RWPE2 (cell line): ENCODE measurements at places on chromosomes 2 and 18.

- no peaks in the 10 kb centered on the region for H3K36me3 ChIP-seq
- H3K4me1 ChIP-seq = peaks cover 12% of the 10 kb centered on the region
- no peak overlapping the region for H3K4me3 ChIP-seq
- DNase-seq = no peak
Measured at GRCh38 chr2:105919826-105920225, 175.1 kb downstream of the NCK2 start.

DNA sequence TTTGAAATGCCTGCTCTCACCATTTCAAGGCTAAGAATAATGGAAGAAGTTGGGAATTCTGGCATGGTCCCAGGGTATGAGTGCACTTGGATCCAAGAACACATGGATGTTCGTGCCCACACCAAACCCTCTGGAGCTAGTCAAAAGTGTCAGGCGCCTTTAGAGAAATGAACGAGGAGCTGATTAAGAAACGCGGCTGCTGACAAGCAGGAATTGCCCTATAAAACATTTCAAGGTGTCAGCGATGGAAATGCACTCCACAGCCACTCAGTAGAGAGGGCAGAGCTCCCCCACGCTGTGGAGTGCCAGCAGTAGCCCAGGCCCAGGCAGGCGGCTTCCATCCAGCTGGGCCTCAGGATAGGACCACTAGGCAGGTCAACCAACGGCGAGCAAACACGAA is 213.7 kb downstream of the TTC32 start:
- no peak for DNase-seq
- H3K4me1 ChIP-seq = no peaks in the 10 kb centered on the region
- H3K27me3 ChIP-seq = no peaks in the 10 kb centered on the region
- H3K36me3 ChIP-seq = no peaks in the 10 kb centered on the region
- H3K27ac ChIP-seq = no peak overlapping the region

DNA sequence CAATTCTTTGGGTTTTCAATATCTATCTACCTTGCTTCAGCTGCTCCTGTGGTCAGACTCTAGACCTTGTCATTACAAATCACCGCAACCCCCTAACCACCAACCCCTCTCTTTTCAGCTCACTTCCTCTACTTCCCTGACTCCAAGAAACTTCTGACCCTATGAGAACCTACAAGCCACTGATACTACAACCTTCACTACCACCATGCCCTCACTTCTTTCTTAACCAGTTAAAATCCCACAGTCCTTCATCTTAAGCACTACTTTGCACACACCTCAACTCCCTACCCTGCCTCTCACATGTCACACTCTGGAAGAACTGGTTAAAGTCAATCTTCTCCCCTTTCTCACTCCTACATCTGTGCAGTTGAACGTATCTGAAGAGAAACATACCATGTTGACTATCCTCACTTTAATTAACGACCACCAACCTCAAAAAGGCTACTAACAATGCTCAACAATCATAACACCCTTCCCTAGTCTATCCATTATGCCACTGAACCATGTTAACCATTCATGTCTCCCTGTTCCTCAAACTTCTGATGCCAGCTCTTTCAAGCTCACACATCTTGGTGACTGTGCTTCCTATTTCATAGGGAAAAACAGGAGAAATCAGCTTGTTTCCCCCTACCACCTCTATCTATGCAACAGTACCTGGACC is 12.6 kb downstream of the EIF2AK3 start:
- DNase-seq = no peak
- H3K4me3 ChIP-seq = no peak overlapping the region
- peaks cover 20% of the 10 kb centered on the region for H3K4me1 ChIP-seq
- peaks cover 24% of the 10 kb centered on the region for H3K36me3 ChIP-seq

GRCh38 chr2:121400201-121400600 is 115.2 kb upstream of the TFCP2L1 start:
- no peaks in the 10 kb centered on the region for H3K27me3 ChIP-seq
- no peaks in the 10 kb centered on the region for H3K4me1 ChIP-seq
- no peak for DNase-seq
- no peak overlapping the region for H3K27ac ChIP-seq

DNA sequence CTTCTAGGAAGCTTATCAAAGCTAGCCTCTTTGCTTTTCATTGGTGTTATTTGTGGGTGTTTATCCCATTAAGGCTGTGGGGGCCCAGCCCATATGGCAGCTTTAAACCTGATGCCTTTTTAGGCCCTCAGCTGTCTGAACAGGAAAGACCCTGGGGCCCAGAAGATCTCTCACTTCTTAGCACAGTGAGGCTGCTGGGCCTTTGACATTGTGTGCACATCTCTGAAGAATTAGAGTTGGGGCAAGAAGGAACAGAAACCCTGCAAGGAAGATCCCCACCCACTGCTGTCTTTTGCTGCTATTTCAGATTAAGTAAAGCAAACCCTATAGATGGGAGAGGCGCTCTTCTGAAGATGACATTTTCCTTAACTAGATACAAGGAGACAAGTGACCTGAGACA is 250.0 kb downstream of the SMAD2 start:
- H3K27ac ChIP-seq = no peak overlapping the region
- no peaks in the 10 kb centered on the region for H3K27me3 ChIP-seq
- H3K4me1 ChIP-seq = no peaks in the 10 kb centered on the region

DNA sequence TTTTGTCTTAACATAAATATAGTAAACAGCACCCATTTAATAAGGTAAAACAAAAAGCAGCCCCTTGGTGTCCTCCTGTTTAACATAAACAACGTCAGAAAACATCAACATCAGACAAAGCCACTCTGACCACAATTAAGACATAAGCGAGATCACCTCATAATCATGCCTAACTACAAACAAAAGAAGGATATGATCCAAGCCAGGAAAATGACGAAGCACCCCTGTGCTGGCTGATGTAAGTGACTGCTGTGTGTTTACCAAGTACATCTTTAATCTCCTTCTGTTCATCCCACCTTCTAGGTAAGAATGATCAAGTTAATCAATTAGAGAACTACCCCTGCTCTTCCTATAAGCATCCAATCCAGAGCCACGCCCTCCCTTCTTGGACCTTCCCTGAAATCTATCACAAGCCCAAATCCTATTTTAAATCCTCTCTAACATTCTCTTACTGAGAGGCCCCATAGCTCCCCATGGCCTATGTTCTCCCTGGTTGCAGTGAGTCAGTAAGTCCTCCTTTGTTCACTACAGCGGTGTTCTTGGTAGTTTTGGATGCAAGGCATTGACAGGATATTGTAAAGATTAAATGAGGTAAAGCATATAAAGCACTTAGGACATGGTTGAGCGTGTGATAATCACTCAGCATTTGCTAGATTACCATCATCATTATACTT is 424.2 kb downstream of the TSN start:
- no peaks in the 10 kb centered on the region for H3K27me3 ChIP-seq
- DNase-seq = no peak
- no peaks in the 10 kb centered on the region for H3K36me3 ChIP-seq
- peaks cover 4% of the 10 kb centered on the region for H3K4me1 ChIP-seq
- peak overlapping the region; percentile 54 for H3K27ac ChIP-seq
- no peak overlapping the region for H3K4me3 ChIP-seq
